ENCODE measurements at places on chromosomes 4 and X. TPM values are rescaled to one million over a fixed set of nuclear protein-coding genes. Genes with fewer than 3 reads are reported as not detected.

GRCh38 chr4:185693548-185694215, 118.3 kb downstream of the SORBS2 start:
- H3K36me3 ChIP-seq: no peaks in the 10 kb centered on the region
- H3K4me1 ChIP-seq: no peaks in the 10 kb centered on the region
- H3K4me3 ChIP-seq: no peak overlapping the region
- no peaks in the 10 kb centered on the region for H3K27me3 ChIP-seq
- no peak for DNase-seq

DNA sequence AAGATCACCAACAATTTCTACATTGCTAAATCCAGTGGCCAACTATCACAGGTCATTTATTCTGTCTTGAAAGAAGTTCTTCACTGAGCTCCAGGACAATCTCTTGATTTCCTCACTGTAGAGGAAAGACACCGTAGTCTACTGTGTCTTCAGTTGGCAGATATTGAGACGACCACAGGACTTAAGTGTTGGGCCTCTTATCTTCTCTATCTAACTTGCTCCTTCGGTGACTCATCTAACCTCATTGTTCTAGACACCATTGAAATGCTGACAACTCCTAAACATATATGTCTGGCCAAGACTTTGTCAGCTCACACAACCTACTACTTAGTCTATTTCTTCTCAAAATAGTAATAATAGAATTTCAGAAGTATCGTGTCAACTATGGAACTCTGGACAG, 425.8 kb downstream of the ARAP2 start:
- H3K4me3 ChIP-seq: no peak overlapping the region
- no peaks in the 10 kb centered on the region for H3K36me3 ChIP-seq
- H3K27ac ChIP-seq: no peak overlapping the region
- DNase-seq: no peak

MAGEB1 gene
- polyA plus RNA-seq: not detected

- no peak overlapping the region for H3K4me3 ChIP-seq
- no peaks in the 10 kb centered on the region for H3K36me3 ChIP-seq
- H3K27ac ChIP-seq: no peak overlapping the region
- DNase-seq: no peak
- H3K27me3 ChIP-seq: no peaks in the 10 kb centered on the region
These were observed 22.1 kb downstream of the CPEB2 start for GRCh38 chr4:15024386-15024785.

SLBP gene
- polyA plus RNA-seq: 42.6 TPM

GRCh38 chr4:71864380-71864779, 80.5 kb upstream of the GC start:
- no peak for DNase-seq
- no peak overlapping the region for H3K27ac ChIP-seq
- no peaks in the 10 kb centered on the region for H3K27me3 ChIP-seq
- no peaks in the 10 kb centered on the region for H3K4me1 ChIP-seq
- H3K4me3 ChIP-seq: no peak overlapping the region
- H3K36me3 ChIP-seq: no peaks in the 10 kb centered on the region

DNA sequence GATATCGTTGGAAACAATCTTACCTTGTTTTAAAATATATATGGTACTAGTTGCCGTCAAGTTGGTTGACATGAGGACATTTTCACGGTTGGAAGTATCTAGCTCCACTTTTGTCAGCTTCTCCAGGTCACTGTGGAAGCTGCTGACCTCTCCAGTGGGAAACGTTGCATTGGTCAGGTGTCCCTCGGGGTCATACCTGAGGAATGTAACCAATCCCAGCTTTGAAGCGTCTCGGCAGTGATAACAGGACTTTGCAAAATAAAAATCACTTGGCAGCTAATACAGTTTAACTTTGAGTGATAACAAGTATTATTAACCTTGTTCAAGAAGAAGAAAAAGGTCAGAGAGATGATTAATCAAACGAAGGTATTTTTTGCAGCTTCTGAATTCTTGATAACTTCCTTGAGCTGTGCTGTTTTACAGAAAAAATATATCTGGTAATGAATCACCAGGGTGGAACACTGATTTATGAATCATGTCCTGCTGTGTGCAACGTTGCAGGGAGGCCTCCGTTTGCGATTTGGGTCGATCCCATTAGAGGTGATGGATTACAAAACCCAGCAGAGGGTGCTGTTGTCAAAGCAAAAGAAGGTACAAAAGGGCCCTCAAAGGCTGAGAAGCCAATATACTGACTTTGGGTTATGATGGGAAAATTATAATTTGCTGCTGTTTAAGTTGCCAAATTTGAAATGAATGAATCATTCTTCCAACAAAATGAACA, 60.1 kb downstream of the SH2D1A start:
- peak; percentile 83 for DNase-seq
- H3K27me3 ChIP-seq: peaks cover 6% of the 10 kb centered on the region
- no peaks in the 10 kb centered on the region for H3K36me3 ChIP-seq

DNA sequence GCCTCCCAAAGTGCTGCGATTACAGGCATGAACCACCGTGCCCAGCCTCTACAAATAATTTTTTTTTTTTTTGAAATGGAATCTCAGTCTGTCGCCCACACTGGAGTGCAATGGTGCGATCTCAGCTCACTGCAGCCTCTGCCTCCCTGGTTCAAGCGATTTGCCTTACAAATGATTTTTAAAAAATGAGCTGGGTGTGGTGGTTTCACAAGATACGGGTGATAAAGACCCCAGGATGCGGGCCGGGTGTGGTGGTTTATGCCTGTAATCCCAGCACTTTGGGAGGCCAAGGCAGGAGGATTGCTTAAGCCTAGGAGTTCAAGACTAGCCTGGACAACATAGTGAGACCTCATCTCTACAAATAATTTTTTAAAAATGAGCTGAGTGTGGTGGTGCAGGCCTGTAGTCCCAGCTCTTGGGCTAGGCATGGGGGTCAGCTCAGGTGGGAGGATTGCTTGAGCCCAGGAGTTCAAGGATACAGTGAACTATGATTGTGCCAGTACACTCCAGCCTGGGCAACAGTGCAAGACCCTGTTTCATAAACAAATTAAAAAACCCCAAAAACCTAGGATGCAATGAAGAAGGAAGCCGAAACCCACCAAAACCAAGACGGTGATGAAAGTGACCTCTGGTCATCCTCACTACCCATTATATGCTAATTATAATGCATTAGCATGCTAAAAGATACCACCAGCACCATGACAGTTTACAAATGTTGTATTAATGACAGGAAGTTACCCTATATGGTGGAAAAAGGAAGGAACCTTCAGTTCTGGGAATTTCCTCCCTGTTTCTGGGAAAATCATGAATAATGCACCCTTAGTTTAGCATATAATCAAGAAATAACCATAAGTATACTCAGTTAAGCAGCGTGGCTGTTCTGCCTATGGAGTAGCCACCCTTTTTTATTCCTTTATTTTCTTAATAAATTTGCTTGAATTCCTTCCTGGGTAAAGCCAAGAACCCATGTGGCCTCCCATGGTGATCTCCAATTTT, 27.7 kb downstream of the PDGFRA start:
- H3K27ac ChIP-seq: no peak overlapping the region
- no peaks in the 10 kb centered on the region for H3K4me1 ChIP-seq
- DNase-seq: no peak
- no peaks in the 10 kb centered on the region for H3K36me3 ChIP-seq
- H3K27me3 ChIP-seq: no peaks in the 10 kb centered on the region
- H3K4me3 ChIP-seq: no peak overlapping the region

DNA sequence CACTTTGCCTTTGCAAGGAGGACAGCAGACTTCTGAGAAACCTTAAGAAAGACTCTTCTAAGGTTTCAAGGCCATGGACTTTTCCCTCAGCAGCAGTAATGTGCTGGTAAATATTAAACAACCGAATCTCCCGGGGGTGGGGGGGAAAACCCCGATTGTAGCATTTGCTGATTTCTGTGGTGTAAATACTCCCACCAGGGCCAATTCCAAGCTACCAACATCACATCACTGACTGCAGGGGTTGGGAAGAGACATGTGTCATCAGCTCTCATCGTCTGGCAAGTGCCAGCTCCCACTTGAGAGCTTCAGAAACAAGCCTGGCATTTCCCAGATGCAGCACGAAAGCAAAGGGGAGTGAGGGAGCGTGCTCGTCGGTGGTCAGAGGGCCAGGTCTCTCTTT, 101.2 kb downstream of the BCOR start:
- H3K4me1 ChIP-seq: no peaks in the 10 kb centered on the region
- no peak overlapping the region for H3K27ac ChIP-seq
- no peak for DNase-seq
- H3K27me3 ChIP-seq: peaks cover 18% of the 10 kb centered on the region

MAGEA8 gene
- polyA plus RNA-seq: 0.13 TPM

USP17L29 gene
- not detected for polyA plus RNA-seq

- no peak for DNase-seq
- no peak overlapping the region for H3K4me3 ChIP-seq
- no peaks in the 10 kb centered on the region for H3K27me3 ChIP-seq
- peaks cover 27% of the 10 kb centered on the region for H3K4me1 ChIP-seq
- H3K36me3 ChIP-seq: peaks cover 80% of the 10 kb centered on the region
These were observed 164.3 kb downstream of the AFAP1 start for GRCh38 chr4:7775396-7775795.

PCDH19 gene
- 2.7 TPM for polyA plus RNA-seq

GRCh38 chrX:72304877-72305276, 837 bp downstream of the CITED1 start:
- H3K27ac ChIP-seq: peak overlapping the region; percentile 7
- H3K36me3 ChIP-seq: peaks cover 9% of the 10 kb centered on the region
- peak overlapping the region; percentile 63 for H3K4me3 ChIP-seq
- peaks cover 23% of the 10 kb centered on the region for H3K4me1 ChIP-seq

DNA sequence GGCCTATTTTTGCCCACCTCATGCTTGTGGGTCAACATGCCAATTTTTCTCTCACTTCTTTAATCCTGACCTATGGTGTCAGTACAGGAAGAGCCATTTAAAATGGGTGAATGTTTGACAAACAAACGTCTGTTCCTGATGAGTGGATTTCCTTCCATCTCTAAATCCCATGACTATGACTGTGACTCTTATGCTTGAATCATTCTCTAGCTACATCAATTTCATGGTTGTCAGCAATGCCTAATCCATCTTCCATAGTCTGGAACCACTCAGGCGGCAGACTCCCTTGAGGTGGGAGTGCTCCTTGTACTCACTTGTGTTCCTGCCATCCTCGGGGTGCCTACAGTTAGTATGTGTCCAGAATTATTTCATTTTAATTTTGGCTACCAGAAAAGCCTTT, 194.9 kb upstream of the RPS6KA3 start:
- no peak for DNase-seq
- H3K36me3 ChIP-seq: no peaks in the 10 kb centered on the region

DNA sequence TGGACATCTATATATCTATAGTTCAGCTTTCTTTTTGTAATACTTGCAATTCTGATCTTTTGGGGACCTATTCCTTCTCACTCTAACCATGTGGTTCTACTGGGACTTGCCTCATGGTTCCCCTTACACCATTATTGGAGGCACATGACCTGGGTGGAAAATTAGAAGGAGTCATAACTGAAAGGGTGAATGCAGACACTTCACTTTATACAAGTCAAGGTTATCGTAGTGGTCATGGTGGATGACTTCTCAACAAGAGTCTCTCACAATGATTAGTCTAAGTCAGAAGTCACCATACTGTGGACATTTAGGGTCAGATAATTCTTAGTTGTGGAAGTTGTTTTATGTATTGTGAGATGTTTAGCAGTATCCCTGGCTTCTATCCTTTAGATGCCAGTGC, 10.5 kb upstream of the EIF4E start:
- H3K4me3 ChIP-seq: no peak overlapping the region
- no peaks in the 10 kb centered on the region for H3K27me3 ChIP-seq
- H3K36me3 ChIP-seq: no peaks in the 10 kb centered on the region
- H3K4me1 ChIP-seq: no peaks in the 10 kb centered on the region
- H3K27ac ChIP-seq: no peak overlapping the region
- DNase-seq: no peak

SOWAHB gene
- polyA plus RNA-seq: 0.09 TPM

PRDM8 gene
- 11.7 TPM for polyA plus RNA-seq

DNA sequence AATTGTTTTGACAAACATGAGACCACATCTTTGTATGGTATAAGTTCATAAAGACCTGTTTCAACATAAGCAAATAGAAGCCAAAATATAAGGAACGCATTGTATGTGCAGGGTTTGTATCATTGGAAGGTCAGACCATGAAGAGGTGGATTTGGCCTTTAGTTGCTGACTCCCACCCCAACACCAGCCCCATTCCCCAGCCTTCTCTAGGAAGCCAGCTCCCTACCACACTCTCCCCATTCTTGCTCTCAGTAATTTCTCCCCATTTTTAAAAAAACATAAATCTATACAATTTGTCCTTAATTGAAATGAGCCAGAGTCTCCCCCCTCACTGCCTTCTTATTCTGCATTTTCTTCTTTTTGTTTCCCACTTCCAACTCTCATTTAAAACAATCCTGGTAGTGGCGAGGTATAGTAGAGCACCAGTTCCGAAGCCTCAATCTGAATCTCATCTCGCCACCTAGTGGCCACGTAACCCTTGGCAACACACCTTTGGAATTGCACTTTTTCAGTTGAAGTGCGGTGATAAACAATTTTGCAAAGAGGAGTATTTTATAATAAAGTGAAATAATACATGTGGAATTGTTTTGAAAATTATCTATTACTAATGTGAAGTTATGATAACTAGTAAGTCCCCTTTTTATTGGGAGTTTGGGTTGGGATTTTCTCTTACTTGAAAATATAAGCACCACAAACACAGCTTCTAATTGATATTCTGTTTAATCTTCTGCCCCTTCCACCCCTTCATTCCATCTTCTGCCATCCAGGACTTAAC, 126.6 kb downstream of the ASB9 start:
- H3K36me3 ChIP-seq: no peaks in the 10 kb centered on the region
- H3K27ac ChIP-seq: no peak overlapping the region
- H3K4me3 ChIP-seq: no peak overlapping the region
- peaks cover 7% of the 10 kb centered on the region for H3K27me3 ChIP-seq
- H3K4me1 ChIP-seq: no peaks in the 10 kb centered on the region

GRCh38 chrX:10157543-10157942, 768 bp downstream of the CLCN4 start:
- H3K4me3 ChIP-seq: no peak overlapping the region
- H3K4me1 ChIP-seq: peaks cover 22% of the 10 kb centered on the region
- peaks cover 5% of the 10 kb centered on the region for H3K36me3 ChIP-seq
- no peak overlapping the region for H3K27ac ChIP-seq
- peaks cover 46% of the 10 kb centered on the region for H3K27me3 ChIP-seq

- no peak for DNase-seq
- H3K36me3 ChIP-seq: no peaks in the 10 kb centered on the region
- no peaks in the 10 kb centered on the region for H3K4me1 ChIP-seq
- H3K27me3 ChIP-seq: peaks cover 2% of the 10 kb centered on the region
These were observed 160.8 kb downstream of the FANCB start for GRCh38 chrX:14712096-14712495.

CHRDL1 gene
- polyA plus RNA-seq: 3.6 TPM

- H3K36me3 ChIP-seq: no peaks in the 10 kb centered on the region
- no peaks in the 10 kb centered on the region for H3K27me3 ChIP-seq
- no peak overlapping the region for H3K4me3 ChIP-seq
- H3K4me1 ChIP-seq: no peaks in the 10 kb centered on the region
- DNase-seq: no peak
- H3K27ac ChIP-seq: no peak overlapping the region
These were observed 208.9 kb downstream of the ADAMTS3 start for GRCh38 chr4:72360075-72360474.

GRCh38 chr4:1023895-1024740, 12.7 kb downstream of the FGFRL1 start:
- no peak overlapping the region for H3K4me3 ChIP-seq
- no peak for DNase-seq
- H3K27me3 ChIP-seq: peaks cover 4% of the 10 kb centered on the region
- H3K36me3 ChIP-seq: peaks cover 27% of the 10 kb centered on the region
- H3K4me1 ChIP-seq: peaks cover 79% of the 10 kb centered on the region

All from muscle of leg (tissue), 16 donors.